ENCODE measurements at places on chromosomes 3 and 15.
A peak's percentile ranks its signal among the peaks of the same experiment; 100 is the strongest.

DNA sequence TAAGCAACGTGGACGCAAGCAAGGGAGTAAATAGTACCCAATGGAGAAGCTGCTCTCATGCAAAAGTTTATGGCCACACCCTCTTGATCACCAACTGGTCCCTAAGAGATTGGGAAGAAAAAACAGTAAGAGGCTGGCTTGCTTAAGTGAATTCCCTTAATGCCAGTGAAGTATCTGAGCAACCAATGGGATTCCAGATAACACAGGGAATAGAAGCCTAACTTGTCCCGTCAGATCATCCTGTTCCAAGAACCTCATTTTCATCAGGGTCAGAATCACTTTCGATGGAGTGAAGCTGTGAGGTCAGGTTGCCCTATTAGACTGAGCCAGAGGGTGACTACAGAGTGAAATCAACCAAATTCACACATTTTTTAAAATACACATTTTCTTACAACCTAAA is 104.3 kb downstream of the CD47 start:
- DNase-seq, result no peak

- no peak for DNase-seq
Observed at GRCh38 chr3:15032650-15033049, 32.5 kb downstream of the MRPS25 start.

- peak; percentile 55 for DNase-seq
Observed at GRCh38 chr3:12706504-12707253, 42.8 kb upstream of the RAF1 start.

DNA sequence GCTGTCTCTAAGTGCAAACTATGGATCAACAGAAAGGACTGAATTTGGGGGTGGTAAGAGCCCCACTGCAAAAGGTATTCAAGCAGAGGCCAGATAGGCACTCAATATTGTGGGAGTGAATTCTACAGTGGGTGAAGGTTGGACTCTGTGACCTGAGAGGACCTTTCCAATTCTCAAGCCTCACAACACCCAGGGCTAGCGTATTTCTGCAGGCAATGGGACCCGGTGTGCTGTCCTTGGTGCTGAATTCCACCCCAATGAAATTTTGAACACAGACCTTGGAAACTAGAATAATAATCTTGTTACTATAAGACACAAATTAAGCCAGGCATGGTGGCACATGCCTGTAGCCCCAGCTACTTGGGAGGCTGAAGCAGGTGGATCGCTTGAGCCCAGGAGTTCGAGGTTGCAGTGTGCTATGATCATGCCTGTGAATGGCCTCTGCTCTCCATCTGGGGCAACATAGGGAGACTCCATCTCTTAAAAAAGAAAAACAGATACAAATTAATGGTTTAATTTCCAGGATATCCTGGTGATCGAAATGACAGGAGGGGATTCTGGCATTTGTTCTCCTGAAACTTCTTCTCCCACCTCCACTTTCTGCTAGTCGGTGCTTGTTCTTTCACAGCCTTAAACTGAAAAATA is 135.4 kb downstream of the RAB11A start:
- DNase-seq, result no peak

GRCh38 chr15:29613951-29614382 is 208.3 kb downstream of the TJP1 start:
- DNase-seq, result no peak

DNA sequence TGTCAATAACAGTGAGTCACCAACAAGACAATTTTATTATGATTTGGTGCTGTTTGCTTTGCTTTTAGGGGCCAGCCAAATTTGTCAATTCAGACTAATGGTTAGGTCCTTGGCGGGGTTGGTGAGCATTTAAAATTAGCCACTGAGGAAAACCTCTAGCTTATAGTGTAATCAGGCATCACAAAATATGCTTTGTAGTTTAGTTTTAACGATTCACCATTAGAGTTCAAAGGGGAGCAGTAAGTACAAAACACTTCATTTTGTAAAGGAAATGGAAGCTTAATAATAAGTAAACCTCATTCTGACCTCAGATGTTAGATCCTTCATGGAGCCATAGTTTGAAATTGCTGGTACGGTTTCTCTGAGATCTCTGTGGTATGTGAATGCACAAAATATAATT is 218.4 kb upstream of the GOLIM4 start:
- DNase-seq, result no peak

DNA sequence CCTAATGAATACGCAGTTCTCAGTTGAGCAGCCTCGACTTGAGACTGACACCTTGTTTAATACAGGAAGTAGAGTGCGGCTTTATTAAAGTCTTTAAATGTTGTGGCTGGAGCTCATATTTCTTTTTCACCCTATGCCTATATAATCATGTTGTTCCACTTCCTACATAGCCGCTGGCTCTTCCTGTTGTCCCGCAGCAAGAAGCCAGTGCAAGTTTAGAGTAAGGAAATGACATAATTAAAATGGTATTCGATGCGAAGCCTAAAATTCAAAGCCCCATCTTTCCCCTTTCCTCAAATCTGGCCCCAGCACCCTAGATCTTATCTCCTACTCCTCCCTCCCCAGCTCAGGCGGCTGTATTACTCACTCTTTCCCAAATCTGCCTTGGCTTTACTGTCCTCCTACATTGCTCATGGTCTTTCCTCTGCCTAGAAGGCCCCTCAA is 7.5 kb upstream of the PHLDB2 start:
- DNase-seq, result no peak

GRCh38 chr15:38297623-38298388 is 45.2 kb downstream of the SPRED1 start:
- no peak for DNase-seq

DNA sequence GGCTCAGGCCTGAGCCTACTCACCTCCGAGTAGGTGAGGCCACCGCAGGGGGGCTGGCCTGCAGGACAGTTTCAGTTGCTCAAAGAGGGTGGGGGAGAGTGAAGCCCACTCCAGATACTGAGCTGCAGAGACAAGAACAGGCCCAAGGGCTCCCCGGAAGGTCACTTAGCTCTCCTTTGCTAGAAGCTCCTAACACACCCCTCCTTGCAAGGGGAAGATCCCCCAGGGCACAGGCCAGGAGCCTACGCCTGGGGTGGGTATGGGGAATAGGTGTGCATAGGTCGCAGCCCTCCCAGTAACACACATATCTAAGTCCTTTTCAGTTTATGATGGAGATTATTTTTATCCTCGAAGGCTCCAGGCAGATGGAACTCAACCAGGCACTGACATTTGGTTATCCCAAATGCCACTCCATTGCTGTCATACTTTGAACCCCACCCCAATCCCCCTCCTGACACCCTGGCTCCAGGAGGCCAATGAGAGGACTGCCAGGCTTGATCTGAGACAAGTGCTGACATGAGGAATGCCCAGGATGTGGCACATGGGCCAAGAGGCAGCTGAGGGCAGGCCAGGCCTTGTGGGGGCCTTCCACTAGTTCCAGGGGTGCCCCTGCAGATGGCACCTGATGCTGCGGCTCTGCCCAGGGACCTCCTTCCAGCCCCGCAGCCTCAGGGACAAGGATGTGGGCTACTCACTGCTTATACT is 1.1 kb upstream of the MUSTN1 start:
- DNase-seq, result no peak

GRCh38 chr3:18079739-18080138 is 337.3 kb upstream of the TBC1D5 start:
- no peak for DNase-seq

DNA sequence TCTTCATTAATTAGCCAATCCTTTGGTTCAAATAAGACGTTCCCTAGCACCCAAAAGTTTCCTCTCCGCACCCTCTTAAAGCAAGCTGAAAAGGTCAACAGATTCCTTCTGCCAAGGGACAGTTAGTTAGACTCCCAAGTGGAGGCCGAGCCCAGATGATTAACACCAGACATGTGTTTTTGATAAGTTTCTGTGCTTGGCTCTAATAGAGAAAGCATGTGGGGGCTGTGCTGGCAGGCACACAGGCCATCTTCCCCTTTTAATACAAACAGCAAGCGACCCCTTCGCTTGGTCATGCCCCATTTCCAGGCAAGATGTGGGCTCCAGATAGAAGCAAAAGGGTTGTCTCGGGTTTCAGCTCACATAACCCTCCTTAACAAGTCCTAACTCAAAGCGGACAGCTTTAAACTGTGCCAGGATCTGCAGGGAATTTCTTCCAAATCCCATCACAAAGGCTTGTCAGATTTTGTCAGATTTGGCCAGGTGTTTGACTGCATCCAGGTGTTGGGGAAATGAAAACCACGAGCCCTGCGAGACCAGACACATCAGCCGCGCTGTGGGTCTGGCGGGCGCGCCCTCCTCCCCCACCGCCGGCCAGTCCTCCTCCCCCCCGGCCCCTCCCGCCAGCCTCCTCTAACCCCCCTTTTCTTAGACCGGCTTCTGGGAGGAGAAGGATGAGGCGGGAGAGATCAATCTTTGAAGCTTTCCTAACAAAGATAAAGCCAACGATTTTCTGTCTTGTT is 3.3 kb downstream of the HES1 start:
- no peak for DNase-seq

DNA sequence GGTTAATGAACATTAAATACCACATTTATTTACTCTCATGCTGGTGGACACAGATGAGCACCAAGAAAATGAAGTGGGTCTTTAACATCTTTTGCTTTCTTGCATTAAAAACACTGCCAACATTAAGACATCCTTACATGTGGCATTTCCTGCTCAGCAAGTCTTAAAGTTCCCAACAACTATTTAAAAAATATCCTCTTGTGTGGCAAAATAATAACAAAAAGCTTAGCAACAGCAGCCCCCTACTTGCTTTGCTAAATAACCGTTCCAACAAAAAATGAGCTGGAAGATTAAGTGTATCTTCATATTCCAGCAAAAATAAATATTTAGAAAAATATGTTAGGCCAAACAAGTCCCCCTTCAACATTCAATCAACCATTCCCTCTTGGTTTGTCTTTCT is 93.1 kb downstream of the SUCLG2 start:
- no peak for DNase-seq

- DNase-seq, result no peak
Observed at GRCh38 chr3:148441191-148441590, 256.5 kb upstream of the AGTR1 start.
